Psoas muscle (tissue), 8 donors: ENCODE measurements at places on chromosomes 1 and 21. TPM values are rescaled to one million over a fixed set of nuclear protein-coding genes. Genes with fewer than 3 reads are reported as not detected.
A peak's percentile ranks its signal among the peaks of the same experiment; 100 is the strongest.

GRCh38 chr1:55071477-55071876 is 32.1 kb downstream of the PCSK9 start:
- no peak for DNase-seq

- DNase-seq: no peak
Measured at GRCh38 chr1:95517506-95517905, 283.5 kb downstream of the RWDD3 start.

DNA sequence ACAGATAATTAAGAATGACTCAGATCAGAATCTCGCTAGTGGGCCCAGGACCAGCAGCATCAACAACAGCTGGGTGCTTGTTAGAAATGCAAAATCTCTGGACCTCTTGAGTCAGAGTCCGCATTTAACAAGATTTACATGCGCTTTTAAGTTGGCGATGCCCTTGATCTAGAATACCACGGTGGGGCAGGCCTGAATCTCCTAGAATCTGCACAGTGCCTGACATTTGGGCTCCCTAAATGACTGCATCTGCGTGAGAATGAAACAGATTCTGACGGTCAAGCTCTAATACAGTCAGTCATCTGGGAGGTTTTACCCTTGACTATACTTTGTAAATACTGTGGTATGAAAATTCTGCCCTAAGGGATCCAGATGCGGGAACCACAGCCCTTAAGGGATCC is 17.2 kb upstream of the RAB29 start:
- DNase-seq: no peak

BEST4 gene
- not detected for total RNA-seq

CLDN8 gene
- total RNA-seq: not detected

DNA sequence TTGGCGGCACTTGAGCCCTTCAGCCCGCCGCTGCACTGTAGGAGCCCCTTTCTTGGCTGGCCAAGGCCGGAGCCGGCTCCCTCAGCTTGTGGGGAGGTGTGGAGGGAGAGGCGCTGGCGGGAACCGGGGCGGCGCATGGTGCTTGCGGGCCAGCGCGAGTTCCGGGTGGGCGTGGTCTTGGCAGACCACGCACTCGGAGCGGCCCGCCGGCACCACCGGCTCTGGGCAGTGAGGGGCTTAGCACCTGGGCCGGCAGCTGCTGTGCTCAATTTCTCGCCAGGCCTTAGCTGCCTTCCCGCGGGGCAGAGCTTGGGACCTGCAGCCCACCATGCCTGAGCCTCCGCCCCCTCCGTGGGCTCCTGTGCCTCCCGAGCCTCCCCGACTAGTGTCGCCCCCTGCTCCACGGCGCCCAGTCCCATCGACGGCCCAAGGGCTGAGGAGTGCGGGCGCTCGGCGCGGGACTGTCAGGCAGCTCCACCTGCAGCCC is 673.7 kb upstream of the BRINP3 start:
- peak; percentile 15 for DNase-seq

DNA sequence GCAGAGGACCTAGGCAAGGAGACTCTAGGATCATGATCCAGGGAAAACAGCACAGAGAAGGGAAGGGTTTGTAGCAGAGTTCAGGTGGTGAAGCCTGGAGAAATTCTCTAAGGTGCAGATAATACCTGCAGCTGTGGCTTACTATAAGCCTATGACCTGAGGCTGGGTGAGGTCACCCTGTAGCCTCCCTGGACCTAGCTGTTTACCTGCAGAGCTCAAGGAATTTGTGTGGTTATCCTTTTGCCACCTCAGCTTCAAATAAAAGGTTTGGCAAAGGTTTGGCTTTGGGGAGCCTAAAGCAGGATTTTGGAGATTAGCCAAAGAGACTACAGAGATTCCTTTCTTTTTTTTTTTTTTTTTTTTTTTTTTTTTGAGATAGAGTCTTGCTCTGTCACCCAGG is 79.5 kb upstream of the ZNF648 start:
- DNase-seq: no peak

DNA sequence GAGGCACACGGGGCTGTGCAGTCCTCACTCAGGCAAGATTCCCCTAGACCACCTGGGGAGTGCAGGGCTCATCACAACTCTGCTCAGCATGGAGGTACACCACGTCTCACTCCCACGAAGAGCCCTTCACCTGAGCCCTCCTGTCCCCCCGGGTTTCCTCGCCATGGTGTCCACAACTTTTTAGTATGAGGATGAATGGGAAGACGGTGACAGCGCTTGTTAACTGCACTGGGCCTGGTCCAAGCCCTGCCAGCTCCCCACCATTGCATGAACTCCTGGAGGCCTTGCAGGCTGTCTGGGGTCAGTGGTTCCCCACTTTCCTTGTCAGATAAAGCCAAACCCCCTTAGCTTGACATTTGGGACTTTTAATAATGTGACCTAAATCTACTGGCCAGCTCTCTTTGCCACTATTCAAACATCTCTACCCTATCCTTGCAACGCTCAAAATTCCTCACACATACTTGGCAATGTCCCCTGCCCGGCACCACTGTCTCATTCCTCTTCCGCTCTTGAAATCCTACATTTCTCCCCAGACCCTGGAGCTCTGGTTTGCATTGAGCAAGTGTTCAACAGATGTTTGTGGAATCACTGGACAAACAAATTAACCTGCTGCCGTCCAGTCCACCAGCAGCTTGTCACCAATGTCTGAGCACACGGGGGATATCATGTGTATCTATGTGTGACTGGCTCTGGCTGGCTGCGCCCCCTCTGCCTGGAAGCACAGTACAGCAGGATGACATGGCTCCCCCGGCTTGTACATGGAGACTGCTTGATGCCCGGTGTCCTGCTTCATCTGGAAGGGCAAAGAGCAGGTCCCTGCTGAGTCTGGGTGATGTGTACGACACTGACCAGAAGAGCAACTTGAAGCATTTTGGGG is 11.2 kb downstream of the TMEM9 start:
- DNase-seq: no peak

DNA sequence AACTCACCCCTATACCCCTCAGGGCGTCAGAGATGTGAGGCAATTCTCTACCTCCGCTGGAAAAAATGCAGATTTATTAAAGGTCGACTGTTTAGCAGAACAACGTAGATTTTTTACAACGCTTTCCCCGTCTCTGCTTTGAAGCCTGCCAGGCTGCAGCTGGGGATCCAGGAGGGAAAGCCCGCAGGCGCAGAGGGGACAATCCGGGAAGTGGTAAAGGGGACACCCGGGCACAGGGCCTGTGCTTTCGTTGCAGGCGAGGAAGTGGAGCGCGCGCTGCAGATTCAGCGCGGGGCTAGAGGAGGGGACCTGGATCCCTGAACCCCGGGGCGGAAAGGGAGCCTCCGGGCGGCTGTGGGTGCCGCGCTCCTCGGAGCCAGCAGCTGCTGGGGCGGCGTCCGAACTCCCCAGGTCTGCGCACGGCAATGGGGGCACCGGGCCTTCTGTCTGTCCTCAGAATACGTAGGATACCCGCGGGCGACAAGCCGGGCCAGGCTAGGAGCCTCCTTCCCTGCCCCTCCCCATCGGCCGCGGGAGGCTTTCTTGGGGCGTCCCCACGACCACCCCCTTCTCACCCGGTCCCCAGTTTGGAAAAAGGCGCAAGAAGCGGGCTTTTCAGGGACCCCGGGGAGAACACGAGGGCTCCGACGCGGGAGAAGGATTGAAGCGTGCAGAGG is 5.5 kb downstream of the SIM2 start:
- DNase-seq: no peak

LCE2A gene
- not detected for total RNA-seq

LRRC71 gene
- total RNA-seq: not detected

GRCh38 chr1:42035205-42035829 is 116.6 kb upstream of the HIVEP3 start:
- peak; percentile 57 for DNase-seq

STMN1 gene
- 10.1 TPM for total RNA-seq

PDZK1IP1 gene
- not detected for total RNA-seq

GRCh38 chr1:54861070-54861761 is 25.8 kb downstream of the DHCR24 start:
- DNase-seq: no peak

GRCh38 chr1:77348549-77348948 is 66.7 kb downstream of the AK5 start:
- no peak for DNase-seq

HMCN1 gene
- total RNA-seq: 2.1 TPM

DNA sequence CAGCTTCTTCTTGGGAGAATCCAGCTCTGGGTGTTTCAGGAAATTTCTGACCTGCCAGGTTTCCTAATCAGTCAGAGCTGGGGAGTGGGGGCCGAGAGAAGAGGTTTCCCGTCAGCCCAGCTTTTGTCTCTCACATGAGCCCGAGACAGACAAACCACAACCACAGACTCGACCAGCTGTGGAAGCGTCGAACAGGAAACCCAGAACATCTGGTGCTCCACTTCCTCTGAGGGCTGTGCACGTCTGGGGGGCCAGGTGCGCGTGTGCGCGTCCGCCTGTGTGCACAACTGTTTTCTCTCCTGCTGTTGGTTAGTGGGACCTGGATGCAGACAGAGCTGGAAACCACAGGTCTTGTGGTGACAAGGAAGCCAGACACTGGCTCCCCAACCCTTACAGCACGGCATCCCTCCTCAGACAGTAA is 113.0 kb upstream of the SLC25A33 start:
- no peak for DNase-seq

TESK2 gene
- total RNA-seq: 5.0 TPM

DNA sequence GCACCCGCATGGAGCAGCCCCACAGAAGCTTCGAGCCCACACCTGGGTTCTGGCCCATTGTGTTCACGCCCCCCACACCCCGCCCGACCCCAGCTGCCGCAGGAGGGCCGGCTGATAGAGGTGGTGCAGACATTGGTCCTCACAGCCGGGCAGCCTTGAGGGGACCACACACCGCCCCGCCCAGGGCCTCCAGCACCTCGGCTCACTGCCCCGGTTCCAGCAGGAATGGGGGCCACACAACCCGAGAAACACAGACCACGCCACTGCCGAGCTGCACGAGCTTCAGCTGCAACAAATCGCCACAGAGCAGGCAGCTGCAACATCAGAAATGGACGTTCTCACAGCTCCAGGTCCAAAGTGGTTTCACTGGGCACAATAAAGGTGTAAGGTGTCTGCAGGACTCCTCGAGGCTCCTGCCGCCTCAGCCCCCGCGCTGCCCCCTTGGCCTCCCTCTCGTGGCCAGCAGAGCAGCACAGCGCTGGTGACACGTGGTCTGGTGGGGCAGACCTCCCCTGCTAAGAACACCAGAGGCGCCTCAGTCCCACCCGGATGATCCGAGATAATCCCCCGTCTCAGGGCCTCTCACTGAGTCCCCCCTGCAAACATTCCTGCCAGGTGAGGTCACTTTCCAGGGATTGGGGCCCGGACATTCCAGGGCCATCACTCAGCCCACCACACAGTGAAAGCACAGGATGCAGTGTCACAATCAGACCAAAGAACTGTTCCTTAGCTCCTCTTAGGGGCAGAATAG is 62.3 kb upstream of the ADARB1 start:
- DNase-seq: peak; percentile 61

DNA sequence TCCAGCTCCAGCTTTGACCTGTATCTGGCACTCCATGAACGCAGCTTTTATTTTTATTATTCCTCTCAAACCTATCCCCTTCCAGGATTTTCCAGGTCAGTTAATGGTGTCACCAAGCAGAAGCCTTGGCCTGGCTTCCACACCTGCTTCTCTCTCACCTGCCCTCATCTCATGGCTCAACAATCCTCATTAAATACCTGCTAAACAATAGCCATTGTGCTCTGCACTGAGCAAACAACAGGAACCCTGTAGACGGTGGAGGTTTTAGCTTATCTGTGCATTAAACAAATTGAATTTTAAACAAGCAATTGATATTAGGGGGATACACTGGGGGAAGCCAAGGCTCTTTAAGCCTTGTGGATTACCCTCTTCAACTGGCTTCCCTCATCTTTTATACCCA is 15.3 kb downstream of the PYCR2 start:
- DNase-seq: no peak

C1QC gene
- total RNA-seq: 35.7 TPM

DNA sequence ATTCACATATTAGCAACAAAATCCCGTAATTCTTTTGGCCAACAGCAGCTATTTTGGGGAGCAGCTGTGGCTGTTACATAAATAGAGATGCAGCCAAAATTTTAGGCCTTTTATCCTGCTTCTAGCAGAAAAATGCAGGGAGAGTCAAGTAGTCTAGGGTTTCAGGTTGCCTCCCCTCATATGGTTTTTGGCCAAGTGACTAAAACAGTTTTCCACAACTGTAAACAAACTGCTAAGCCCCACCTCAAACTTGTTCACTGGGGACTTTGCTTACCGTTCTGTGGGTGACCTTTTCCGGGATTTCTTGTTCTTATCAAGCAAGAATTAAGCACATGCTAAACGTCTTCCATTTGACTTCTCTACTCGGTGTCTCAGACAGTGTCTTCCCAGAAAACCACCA is 133.4 kb downstream of the EDEM3 start:
- DNase-seq: no peak

- DNase-seq: no peak
Measured at GRCh38 chr1:219710529-219711194, 97.8 kb upstream of the ZC3H11B start.

DNA sequence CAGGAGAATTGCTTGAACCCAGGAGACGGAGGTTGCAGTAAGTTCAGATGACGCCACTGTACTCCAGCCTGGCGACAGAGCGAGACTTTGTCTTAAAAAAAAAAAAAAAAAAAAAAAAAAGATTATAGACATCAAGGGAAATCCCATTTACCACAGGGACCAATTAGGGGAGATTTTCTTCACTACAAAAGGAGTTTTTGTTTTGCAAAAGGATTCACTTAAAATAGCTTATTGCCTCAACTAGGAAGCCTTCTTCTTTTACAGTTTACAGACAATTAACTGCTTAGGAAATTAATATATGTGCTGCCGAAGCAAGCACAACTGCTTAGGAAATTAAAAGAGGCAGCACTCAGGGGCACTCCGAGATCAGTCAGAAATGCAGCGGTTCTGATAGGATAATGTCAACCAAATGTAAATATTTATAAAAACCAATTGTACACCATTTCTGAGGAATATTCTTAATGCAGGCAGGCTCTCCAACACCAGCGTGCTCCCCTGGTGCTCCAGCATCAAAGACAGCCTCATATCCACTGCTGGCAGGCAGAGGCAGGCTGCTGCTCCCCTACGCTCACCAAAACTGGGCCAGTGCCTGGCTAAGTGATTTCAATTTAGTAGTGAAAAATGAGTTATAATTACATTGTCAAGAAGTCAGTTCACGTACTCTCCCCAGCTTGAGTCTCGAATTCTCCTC is 107.9 kb upstream of the RAB4A start:
- DNase-seq: no peak

FCN3 gene
- total RNA-seq: 3.4 TPM

- no peak for DNase-seq
Measured at GRCh38 chr1:165644064-165644735, 13.2 kb downstream of the MGST3 start.

- DNase-seq: no peak
Measured at GRCh38 chr1:113812661-113813135, 422 bp upstream of the RSBN1 start.

DNA sequence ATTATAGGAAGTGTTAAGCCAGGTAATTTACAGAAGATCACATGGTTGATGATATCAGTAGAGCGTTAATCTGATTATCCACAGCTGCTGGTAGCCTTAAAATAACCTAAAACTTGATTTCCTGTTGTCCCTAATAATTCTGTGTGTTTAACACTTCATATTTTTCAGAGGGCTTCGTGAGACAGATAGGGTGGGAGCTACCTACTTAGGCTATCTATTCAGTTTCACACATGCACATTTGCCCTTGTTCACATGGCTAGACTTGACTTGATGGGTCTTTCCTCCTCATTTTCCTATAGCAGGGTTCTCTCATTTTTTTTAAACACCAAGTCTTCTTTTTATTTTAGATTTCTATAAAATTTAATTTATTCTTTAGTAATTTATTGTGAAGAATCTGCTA is 11.0 kb downstream of the BACH1 start:
- no peak for DNase-seq
